ENCODE measurements at places on chromosomes 6 and 20.

GRCh38 chr20:21315138-21315537 lies 12.0 kb downstream of the XRN2 start:
- DNase-seq: no peak

- peak; percentile 68 for DNase-seq
These were observed 101.4 kb downstream of the ADGB start for GRCh38 chr6:146700078-146700686.

DNA sequence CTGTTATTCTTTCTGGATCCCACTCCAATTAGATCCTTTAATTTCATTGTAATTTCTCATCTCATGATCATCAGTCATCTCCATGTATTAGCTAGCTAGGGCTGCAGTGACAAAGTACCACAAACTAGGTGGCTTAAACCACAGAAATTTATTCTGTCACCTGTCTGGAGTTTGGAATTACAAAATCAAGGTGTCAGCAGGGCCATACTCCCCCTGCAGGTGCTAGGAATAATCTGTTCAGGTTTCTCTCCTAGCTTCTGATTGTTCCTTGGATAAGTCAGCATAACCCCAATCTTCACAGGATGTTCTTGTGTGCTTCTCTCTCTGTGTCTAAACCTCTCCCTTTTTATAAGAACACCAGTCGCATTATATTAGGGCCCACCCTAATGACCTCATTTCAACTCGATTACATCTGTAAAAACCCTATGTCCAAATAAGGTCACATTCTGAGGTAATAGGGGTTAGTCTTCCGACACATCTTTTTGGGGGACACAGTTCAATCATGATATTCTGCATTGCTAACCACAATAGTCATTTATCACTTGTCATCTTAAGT lies 40.5 kb downstream of the BEND6 start:
- no peak for DNase-seq

DNA sequence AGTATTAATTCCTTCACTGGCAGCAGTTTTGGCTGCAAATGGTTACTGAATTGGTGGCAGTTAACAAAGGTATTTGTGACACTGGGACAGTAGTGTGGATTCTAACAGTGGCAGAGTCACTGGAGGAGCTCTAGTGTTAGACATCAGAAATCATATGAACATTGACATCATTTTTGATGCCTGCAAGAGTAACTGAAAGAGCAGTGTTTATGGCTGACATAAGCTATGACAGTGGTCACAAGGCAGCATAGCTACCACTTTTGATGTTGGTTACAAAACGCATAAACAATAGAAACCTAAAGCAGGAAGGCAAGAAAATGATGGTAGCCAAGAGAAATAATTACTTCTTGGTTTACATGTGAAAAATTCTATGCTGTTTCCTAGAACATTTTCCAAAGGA lies 326.7 kb upstream of the MAN1A1 start:
- no peak for DNase-seq

DNA sequence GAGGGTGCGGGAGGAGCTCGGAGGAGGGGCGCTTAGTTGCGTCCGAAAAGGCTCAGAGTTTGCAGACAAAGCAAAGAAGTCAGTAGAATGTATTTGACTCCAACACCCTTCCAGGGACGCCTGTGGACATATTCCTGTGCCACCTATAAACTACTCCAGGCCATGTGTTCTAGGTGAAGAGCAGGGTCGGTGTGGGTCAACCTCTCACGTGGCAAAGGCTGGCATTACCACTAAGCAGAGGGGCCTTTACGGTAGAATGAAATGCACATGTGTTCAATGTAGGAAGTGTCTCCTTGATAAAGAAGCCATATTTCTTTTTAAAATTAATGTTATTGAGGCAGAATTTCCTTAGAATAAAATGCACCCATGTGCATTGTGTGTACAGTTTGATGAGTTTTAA lies 15.4 kb downstream of the SIRT5 start:
- DNase-seq: no peak

DNA sequence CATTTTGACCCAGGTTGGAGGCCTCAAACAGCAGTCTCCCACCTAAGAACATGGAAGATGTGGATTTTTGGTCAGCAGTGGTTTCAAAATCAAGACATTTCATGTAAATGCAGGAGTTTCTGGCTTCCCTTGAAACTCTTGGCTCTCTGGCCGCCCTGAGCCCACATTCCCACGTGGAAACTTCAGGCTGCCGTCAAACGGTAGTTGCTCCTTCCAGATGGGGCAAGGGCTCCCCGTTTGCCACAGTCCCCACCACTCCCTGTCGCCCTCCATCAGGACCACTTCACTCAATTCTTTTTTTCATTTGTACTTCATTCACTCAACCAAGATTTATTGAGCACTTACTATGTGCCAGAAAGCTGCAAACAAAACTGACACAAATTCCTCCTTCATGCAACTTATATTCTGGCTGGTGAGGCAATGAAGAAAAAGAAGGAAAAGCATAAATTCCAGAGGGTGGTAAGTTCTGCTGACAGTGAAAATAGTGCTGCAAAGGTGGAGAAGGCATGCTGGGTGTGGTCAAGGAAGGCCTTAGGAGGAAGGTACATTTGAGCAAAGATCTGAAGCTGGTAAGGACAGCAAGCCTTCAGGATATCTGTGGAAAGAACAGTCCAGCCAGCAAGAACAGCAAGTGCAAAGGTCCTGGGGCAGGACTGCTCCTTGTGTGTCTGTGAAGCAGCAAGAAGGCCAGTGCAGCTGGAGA lies 62.9 kb upstream of the PTPN1 start:
- no peak for DNase-seq

DNA sequence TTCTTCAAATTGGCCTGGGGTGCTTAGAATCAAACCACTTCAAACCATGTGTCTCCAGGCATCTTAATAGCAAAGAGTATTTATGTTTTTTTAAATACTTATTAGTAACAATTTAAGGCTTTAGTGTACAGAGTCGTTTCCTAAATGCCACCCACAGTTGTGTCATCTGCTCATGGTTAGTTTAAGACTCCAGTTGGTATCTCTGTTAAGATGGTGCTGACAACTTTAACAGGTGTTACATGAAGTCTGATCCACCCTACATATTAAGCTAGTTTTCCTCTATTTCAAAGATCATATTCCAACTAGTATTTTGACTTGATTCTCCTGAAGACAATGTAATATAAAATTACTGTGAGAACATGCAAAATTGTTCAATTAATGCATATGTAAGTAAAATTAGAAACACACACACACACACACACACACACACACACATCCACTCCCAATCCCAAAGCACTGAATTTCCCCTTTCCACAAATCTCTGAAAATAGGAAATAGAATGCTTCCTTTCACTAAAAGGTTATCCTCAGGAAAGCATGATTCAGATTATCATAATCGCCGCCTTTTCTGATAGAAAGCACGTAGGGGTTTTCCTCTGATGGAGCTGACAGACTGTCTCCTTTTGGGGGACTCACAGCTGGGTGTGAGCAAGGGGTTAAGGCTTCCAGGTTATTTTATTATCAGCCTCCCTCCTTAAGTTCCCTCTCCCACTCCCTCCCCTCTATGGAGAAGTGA lies 10.5 kb downstream of the CNKSR3 start:
- no peak for DNase-seq

DNA sequence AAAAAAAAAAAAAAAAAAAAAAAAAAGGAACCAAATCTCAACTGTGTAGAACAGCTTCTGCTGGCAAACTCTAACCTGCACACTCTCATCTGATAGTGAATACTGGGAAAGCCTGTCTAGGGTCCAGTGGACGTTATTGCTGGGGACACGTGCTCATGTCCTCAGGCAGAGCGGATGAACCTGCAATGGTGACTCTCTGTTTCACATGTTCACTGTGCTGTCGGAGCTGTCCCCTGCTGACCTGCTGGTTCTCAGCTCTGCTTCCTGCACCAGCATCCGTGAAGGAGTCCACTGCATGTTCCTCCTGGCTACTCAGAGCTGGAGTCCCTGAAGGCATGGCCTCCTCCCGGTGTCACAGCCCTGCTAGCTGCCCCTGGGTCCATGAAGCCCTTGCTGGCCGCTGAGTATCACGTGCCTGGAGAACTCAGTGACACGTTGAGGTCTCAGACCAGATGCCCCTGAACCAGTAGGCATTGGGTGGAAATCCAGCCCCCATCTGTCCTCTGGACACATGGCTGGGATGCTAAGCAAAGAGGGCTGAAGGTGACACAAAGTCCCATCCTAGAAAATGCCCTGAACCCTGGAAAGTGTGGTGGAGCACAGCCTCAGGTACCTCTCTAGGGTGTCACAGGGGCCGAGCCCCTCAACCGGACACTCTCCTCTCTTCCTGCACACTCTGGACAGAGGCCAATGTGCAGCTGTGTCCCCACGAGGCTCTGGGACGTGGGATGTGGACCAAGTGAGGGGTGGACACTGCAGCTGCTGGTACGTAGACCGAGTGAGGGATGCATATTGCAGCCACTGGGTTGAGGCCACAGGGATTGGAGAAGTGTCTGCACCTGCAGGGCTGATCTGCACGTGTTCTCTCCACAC lies 54.9 kb upstream of the FRMD1 start:
- no peak for DNase-seq

GRCh38 chr20:33328157-33329137 lies 45.4 kb downstream of the BPIFB1 start:
- no peak for DNase-seq

- DNase-seq: no peak
These were observed 366.2 kb upstream of the BTBD3 start for GRCh38 chr20:11551479-11551878.

DNA sequence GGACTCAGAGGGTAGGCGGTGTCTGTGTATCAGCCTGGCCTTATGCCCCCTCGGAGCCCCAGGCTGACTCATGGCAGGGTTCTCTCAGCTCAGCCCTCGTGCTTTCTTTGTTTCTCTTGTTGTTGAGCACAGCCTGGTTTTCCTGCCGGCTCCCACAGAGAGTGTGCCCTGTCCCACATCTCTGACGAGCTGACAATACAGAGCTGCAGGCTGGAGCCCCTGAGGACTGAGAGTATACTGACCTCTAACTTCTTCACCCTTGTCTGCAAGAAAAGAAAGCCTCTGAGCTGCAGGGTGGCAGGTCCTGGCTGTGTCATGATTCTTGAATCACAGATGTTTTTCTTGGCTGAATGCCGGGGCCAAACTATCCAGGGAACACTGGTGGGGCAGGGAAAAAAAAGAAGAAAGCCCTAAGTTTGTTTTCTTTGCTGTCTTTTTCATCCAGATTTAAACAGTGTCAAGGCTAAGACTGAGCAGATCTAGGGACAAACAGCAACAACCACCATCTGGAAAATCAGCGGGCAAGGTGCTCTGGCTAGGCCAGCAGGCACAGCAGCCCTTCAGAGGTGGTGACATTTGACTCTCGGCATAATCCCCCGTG lies 63.3 kb upstream of the ZNF133 start:
- peak; percentile 19 for DNase-seq

DNA sequence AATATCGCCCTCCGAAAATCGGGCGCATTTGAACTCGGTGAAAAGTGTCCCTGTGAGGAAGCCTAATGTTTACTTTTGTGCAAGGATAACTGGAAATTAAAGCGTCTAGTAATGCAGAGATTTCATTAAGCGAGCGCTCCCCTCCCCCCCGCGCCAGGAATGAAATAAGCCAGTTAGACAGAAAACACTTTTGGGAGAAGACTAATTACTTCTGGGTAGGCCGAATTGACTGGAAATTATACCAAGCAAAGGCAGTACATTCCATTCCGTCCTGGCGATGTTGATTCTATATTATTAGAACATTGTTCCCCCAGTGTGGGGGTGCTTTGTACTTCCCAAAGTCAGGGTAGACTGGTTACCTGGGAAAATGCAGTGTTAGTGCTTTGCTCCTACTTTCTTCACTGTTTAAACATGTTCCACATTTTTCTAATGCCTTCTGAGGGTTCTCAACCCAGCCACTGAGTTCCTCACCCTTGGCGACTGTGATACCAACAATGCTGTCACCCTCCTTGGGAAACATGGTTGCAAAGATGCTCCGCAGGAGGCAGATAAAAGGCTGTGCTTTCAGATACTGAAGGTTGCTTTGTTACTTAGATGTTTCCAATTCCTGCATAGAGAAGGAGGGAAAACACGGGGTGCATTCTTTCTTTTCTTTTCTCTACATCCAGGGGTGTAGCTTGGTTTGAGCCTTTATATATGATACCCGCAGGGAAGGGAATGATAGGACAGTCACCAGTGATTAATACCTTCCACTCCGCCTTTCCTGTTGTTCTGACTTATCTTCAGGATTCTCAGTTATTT lies 2.6 kb downstream of the GJA1 start:
- DNase-seq: peak; percentile 49

GRCh38 chr6:72411872-72412708 lies 209.8 kb upstream of the KCNQ5 start:
- DNase-seq: peak; percentile 44

DNA sequence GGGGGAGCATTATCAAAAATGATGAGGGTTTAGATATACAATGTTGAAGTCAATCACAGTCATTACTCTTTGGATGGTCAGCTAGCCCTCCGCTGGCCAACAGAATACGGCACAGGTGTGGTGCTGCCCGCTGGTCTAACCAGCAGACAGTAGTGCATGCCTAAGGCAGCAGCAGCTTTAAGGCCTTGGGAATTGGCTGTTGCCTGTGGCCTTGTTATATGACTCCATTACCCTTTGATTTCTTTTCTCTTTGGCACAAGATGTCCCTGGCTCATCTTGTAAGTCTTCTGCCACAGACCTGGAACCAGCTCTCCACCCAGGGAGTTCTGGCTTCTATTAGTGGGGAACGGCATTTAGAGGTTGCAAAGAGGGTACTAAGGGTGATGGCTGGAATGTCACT lies 110.2 kb downstream of the WDR27 start:
- DNase-seq: no peak

DNA sequence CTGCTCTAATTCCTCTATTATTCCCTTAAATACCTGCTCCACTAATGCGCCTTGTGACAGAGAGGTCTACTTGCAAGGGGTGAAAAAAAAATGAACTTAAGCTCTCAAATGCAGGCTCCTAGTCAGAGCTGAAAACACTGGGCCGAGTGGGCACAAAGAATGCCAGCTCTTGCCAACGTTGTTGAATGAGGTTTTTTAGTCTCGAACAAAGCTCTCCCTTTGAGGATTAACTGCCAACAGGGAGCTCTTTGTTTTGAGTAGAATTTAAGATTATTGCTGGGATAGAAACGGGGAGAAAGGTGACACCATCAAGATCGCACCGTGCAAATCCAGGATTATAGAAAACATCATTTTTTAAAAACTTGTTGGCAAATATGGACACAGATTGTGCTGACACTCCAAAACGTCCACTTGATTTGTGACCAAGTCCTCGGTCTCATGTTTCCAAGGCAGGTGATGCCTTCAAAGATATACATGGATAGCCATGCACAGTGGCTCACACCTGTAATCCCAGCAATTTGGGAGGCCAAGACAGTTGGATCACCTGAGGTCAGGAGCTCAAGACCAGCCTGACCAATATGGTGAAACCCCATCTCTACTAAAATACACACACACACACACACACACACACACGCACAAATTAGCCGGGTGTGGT lies 163.2 kb downstream of the BMP7 start:
- DNase-seq: no peak

DNA sequence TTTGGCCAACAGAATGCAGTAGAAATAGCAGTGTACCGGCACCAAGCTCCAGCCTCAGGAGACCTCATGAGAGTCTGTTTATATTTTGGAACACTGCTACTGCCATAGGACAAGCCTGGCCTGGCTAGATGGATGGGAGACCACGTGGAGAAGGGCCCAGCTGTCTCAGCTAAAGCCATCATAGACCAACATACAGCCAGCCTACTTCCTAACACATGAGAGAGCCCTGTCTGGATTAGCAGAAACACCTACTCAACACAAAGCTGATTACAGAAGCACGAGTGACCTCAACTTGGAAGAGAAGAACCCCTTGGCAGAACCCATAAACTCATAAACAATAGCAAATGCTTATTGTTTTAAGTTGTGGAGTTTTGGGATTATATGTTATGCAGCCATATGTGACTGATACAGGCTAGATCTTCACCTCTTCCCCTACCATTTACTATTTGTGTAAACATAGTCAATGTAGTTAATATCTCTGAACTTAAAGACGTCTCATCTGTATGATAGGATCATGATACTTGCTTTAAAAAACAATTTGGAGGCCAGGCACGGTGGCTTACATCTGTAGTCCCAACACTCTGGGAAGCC lies 199.4 kb upstream of the ZNF217 start:
- DNase-seq: no peak
